ENCODE measurements at places on chromosomes 7 and 10.

GRCh38 chr7:90459888-90460287, 9.6 kb upstream of the PTTG1IP2 start:
- DNase-seq: no peak

- DNase-seq: no peak
Measured at GRCh38 chr10:101087965-101088364, 26.2 kb downstream of the KAZALD1 start.

GRCh38 chr7:104625956-104626355, 297.6 kb downstream of the LHFPL3 start:
- no peak for DNase-seq

GRCh38 chr10:97759158-97759887, 12.5 kb downstream of the SFRP5 start:
- no peak for DNase-seq

DNA sequence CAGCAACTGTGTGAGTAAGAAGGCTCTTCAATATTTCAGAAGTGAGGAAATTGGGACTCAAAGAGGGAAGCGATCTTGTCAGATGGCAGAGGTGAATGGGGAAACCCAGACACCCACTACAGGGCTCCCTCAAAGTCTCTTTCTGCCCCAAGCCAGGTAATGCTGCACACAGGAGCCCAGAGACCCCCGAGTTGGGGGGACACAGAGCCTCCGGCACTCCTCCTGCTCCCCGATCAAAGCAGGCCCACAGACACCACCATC, 139.4 kb downstream of the TNS3 start:
- no peak for DNase-seq

DNA sequence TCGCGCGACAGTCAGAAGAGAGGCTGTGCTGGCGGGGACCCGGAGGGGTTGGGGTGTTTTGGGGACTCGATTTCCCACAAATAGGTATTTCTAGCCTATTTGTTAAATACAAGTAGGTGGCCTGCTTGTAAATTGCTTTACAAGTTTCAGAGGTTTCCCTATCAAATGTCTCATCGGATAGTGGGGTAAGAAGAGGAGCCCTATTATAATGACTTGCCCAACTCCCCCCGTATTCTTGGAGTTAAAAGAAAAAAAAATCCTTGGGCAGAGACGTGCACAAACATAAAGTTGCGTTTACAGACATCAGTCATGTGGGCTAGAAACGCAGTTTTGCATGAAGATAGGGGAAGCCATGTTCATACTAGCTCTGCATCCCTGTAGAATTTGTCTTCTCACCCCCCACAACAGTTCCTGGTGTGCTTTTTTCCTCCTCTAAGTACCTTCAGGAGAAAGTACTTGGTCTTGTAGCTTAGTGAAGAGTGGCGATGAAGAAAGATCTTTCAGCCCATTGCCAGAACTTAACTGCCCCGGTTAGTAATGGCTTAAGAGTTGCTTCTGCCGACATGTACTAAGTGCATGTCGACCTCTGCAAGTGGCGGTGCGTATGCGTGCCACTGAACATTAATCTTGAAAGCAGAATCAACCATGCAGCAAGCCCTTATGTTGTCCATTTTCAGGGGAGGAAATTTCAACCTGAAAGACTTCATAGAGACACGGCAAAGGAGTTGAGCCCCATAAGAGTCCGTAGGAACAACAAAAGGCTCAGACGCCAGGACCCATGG, 832 bp upstream of the TIAL1 start:
- DNase-seq: no peak

DNA sequence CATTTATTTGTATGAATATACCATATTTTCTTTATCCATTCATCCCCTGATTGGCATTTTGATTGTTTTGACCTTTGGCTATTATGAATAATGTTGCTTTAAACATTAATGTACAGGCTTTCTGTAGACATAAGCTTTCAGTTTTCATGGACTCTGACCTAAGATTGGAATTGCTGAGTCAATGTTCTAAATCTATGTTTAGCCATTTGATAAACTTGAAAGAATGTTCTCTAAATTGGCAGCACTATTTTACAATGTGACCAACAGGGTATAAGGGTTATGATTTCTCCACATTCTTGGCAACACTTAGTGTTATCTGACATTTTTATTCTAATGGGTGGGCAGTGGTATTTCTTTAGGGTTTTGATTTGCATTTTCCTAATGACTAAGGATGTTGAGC, 229.7 kb upstream of the ETV1 start:
- no peak for DNase-seq

GRCh38 chr7:30479202-30480120, 877 bp upstream of the NOD1 start:
- DNase-seq: no peak

DNA sequence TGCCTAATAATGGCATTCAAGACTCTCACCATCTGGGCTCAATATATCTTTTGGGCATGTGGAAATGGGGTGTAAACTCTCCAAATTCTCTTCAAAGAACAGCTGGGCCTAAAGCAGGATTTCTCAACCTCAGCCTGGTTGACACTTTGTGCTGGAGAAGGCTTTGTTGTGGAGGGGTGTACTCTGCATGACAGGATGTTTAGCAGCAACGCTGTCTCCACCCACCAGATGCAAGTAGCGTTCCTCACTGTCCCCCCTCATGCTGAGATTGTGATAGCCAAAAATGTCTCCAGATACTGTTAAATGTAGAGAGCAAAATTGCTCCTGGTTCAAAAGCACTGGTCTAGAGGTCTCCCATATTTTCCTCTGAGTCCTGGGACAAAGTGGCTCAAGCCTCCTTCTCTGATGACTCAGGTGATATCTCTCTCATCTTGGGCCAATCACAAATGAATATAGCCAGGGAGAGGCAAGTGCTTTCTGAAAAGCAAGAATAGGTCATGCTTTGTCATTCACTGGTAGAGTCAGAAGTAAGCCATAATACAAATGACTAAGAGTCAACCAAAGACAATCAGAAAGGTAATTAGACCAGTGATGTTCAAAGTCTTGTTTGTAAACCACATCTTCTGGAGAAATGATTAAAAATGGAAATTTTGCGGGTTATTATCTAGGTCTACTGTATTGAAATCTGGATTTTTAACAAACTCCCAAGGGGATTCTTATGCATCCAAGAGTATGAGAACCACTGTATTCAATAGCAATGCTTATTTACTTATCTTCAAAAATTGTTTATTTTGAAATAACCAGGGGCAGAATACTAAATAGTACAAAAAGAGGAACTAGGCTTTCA, 330.8 kb downstream of the PTEN start:
- peak; percentile 1 for DNase-seq

DNA sequence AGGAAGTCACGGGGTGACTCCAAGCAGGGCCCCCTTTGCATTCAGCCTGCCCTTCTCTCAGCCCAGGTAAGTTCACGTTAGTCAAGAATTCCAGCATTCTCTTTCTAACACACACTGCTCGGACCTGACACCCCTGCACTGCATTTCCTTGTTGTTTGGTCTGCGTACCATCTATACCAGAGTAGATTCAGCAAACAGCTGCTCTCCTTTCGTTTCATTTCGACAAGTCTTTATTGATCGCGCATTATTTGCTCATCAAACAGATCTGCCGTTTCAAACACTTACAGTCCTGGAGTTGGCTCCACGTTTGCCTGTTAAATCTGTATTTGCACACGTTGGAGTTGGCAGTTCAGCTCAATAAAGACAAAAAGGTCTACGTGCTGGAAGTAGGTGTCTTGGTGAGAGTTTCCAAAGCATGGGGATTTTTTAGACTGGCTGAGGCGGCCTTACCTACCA, 495.1 kb downstream of the RPS24 start:
- DNase-seq: no peak

DNA sequence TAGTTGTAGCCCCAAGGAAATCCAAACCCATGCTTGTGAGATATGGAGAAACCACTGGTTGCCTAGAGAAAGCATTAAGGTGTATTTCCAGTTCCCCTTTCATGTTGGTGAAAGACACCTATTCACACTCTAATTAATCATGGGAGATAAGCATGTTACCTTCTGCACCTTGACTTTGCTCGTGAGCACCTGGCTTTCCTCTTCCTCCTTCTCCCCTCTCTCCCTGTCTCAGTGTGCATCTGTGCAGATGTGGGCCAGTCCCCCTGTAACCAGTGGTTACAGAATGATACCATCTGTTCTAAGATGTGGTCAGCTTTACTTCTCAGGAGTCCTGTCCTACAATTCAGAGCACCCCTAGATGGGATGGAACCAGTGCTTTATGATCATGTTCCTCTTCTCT, 160.6 kb downstream of the LCOR start:
- DNase-seq: no peak

GRCh38 chr10:93746844-93747284, 10.9 kb upstream of the LGI1 start:
- DNase-seq: no peak

- no peak for DNase-seq
Measured at GRCh38 chr10:74121368-74121767, 29.3 kb downstream of the AP3M1 start.

- no peak for DNase-seq
Measured at GRCh38 chr10:7421526-7421925, 10.7 kb upstream of the SFMBT2 start.

DNA sequence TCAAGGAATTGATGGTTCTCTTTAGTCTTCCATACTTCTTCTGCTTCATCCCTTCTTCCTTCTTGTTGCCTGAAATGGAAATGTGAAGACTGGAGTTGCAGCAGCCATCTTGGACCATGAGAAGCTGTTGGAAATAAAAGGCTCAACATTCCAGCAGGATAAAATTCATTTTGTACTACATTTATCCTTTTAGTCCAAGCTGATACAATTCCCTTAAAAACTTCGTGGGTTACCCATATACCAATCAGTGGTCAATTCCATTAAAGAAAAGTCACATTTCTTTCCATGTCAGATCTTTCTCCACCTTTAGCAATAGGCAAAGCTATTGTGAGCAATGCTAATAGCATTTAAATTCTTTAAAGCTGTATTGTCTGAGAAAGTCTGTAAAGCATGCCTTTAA, 141.3 kb upstream of the LYZL2 start:
- no peak for DNase-seq

GRCh38 chr7:157896774-157897555, 560.2 kb downstream of the DNAJB6 start:
- DNase-seq: no peak

DNA sequence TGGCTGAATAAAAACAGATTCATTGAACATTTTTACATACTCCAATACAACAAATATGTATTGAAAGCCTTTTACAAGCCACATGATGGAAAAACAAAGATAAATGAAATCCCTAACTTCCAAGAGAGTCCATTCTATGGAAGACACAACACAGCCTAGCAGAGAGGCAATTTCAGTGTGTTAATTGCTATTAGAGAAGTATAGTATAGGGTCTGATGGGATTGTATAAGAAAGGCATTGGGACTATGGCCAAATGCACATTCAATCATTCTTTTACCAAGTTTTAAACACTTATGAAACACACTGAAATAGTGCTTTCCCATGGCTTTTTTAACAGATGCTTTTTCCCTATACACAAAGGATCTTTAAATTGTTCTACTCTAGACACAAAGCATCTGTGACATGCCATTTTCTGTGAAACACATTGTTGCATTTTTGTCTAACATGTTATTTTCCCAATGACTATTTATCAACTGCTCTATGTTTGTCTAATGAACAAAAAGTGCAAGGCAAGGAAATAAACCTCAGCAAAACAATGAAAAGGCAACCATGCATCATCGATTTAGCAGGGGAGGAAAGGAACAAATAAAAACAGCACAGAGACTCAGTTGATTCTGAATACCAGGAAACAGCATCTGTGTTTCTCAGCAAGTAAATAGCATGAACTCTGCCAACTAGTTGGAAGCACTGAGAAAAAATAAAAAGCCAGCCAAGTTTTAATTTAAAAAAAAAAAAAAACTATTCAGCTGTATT, 42.4 kb upstream of the PHYHIPL start:
- DNase-seq: no peak

- DNase-seq: no peak
Measured at GRCh38 chr10:88908194-88908593, 28.1 kb downstream of the STAMBPL1 start.

GRCh38 chr7:18975689-18976280, 141.7 kb downstream of the TWIST1 start:
- DNase-seq: no peak

DNA sequence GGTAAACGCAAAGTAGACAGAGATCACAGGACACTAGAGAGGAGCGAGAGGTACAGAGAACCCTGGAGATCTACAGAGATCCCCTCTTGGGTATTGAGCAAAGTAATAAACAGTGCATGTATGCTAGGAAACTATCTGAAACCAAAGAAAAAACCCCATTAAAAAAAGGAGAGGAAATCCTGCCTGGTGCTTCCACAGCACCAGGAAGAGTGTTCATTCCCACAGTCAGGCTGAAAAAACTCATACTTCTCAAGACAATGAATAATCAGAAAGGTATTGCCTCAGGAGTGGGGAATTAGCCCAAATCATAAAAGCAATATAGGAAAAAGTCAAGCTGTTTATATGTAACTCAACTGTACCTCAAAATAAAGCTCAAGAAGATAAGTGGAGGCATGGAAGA, 59.1 kb downstream of the ANKRD26 start:
- no peak for DNase-seq

- DNase-seq: no peak
Measured at GRCh38 chr10:79068203-79068561, 584 bp upstream of the ZMIZ1 start.
